GM12864 (cell line): ENCODE measurements at places on chromosomes 1 and 21.

- no peak for DNase-seq
Measured at GRCh38 chr1:12342401-12343003, 112.7 kb downstream of the VPS13D start.

GRCh38 chr1:179599623-179600249, 8.1 kb downstream of the TDRD5 start:
- DNase-seq: no peak

DNA sequence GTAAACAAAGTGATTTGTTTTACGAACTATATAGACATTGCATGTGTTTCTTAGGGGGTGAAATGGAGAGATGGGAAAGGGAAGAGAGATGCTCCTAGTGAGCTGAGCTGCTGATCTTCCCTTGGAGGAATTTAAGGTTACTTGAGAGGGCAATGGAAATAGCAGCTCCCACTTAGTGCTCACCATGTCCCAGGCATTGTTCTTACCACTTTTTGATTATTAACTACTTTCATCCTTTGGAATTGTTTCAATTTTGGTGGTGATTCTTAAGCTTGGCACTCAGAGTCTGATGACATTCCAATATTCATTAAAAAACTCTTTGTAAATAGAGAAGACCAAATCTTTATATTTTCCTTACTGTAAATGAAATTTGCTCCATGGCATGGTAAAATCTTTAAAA, 124.9 kb downstream of the ITSN1 start:
- no peak for DNase-seq

DNA sequence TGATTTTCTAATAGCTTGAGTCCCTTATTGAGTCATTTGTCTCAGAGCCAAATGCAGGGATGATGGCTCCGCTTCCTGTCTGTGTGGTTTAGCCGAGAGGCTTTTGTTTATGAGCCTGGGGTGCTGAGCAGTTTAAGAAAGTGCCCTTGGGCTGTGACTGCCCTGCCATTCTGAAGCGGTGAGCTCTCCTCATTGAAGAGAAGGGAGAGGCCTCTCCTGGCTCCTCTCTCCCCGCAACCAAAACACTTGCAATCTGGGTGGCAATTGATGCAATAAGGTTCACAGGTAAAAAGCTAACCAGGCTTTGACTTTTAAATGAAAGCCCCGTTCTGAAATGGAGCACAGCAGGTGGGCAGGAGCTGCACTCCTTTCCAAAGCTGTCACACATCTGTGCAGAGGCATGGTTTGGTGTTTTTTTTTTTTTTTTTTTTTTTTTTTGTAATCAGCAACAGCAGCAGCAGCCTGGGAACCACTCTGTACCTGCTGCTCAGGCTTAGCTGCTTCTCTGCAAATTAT, 403.7 kb downstream of the SIPA1L2 start:
- DNase-seq: no peak

GRCh38 chr1:205355075-205355453, 1.7 kb downstream of the KLHDC8A start:
- no peak for DNase-seq

DNA sequence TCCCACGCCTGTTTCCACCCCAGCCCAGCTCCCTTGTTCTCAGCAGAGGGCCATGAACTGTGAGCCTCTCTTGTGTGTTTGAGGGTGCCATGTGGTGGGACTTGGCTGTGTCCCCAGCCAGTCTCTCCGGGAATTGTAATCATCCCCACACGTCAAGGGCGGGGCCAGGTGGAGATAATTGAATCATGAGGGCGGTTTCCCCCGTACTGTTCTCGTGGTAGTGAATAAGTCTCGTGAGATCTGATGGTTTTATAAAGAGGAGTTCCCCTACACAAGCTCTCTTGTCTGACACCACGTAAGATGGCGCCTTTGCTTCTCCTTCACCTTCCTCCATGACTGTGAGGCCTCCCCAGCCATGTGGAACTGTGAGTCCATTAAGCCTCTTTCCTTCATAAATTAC, 57.2 kb upstream of the COL6A2 start:
- DNase-seq: no peak

DNA sequence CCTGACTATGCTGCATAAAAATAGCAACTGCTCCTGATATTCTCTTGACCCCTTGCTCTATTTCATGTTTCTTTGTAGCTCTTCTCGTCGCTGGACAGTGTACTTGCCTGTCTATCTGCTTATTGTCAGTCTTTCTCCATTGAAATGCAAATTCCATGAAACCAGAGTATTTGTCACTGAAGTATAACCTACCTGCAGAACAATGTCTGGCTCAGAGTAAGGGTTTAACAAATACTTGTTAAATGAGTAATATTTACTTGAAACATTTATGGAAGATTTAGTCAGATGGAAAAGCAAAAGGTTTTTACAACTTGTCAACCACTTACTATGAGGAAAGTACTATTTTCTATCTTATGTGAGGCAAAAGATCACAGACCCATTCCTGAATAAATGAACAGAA, 19.9 kb upstream of the ERICH3 start:
- DNase-seq: no peak

GRCh38 chr1:234515821-234516241, 36.9 kb upstream of the TARBP1 start:
- no peak for DNase-seq
